ENCODE measurements at places on chromosomes 2 and 18.

GRCh38 chr2:31371691-31372090 is 42.9 kb downstream of the XDH start:
- DNase-seq, result no peak

GRCh38 chr2:37644191-37644590 is 27.3 kb downstream of the CDC42EP3 start:
- no peak for DNase-seq

GRCh38 chr2:204551512-204551863 is 6.2 kb downstream of the PARD3B start:
- DNase-seq, result no peak

GRCh38 chr18:21703241-21703820 is 1.2 kb downstream of the ABHD3 start:
- DNase-seq, result peak; percentile 10

DNA sequence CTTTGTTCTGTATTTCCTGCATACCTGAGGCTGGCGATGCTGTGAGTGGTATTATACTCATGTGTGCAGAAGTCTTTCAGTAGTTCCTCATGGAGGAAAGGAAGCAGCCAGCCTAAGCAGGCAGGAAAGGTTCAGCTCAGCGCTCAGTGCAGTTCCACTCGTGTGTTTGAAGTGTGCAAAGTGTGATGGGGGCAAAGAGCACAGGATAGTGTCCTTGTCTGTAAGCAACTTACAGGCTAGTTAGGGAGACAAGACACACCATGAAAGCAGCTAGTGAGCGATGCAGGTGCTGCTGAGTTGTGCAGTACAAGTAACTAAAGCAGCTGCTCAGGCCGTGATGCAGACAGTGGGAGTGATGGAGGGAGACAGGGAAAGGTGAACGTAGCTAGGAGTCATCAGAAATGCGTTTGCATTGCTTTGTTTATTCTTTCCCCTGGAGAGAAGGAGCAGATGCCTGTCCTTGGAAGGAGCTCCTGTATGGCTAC is 146.2 kb downstream of the LDLRAD4 start:
- no peak for DNase-seq

- no peak for DNase-seq
These were observed 21.5 kb downstream of the MPPE1 start for GRCh38 chr18:11886577-11887110.

DNA sequence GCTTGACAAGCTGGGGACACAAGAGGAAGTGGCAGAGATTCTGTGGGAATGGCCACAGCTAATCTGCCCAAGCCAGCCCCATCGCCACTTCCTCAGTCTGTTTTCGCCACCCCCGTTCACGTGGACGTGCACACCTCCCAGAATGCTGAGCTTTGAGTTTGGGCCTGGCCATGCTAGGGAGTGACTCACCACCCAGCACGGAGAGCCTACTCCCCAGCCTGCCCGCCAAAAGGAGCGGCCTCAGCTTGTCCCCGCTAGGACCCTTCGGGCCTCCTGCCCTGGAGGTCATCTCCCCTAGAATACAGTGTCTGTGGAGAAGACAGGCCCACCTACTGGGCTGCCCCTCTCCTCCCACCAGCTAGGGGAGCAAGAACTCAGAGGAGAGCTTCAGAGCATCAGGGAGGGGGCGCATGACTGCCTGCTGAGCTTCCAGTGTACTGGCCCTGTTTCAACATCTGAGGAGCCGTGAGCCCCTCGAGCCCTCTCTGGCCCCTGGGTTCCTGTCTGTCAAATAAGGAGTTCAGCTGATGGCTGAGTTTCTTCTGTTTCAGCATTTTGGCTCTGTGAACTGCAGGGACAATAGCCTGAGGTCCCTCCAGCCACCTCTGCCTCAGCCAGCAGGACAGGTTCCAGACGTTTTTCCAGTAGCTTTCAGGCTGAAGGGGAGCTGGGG is 5.1 kb downstream of the SLC35F6 start:
- DNase-seq, result no peak

GRCh38 chr2:234861841-234862735 is 89.7 kb upstream of the SH3BP4 start:
- DNase-seq, result no peak

DNA sequence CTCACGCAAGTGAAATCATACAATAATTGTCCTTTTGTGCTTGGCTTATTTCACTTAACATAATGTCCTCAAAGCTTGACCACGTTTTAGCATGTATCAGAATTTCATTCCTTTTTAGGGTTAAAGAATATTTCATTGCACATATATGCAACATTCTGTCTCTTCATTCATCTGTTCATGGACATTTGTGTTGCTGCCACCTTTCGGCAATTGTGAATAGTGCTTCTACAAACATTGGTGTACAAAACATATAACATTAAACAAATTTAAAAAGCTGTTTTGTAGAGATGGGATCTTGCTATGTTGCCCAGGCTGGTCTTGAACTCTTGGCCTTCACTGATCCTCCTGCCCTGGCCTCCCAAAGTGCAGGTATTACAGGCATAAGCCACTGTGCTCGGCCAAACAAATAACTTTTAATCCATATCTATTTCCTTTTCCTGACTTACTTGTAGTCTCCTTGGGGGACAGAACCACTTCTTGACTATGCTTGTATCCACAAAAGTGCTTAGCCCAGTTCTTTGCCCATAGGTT is 209.3 kb downstream of the SLC4A3 start:
- DNase-seq, result no peak

DNA sequence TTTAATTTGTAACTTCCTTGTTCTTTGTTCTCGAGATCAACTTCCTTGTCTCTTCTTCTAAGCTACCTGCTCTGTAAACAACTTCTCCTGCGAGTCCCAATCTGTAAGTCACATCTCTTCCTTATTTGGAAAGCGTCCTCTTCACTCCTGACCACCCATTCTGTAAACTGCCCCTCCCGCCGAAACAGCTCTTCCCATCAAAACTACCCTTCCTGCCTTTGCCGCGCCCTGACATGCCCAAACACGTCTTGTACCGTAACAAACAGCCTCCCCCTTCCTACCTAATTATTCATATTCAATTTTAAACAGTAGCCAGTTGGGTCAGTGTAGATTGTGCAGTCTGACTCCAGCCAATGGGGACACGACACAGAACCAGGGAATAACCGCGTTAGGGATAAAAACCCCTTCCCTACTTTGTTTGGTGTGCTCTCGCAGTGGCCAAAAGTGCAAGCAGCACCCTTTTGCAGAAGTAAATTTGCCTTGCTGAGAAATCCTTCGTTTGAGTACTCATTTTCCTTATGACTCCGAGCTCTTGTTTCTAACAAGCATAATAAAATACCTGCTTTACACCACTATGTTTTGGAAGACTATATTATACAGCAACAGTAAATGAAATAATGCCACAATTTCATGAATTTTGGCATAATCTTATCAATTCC is 39.8 kb downstream of the PIAS2 start:
- DNase-seq, result no peak

DNA sequence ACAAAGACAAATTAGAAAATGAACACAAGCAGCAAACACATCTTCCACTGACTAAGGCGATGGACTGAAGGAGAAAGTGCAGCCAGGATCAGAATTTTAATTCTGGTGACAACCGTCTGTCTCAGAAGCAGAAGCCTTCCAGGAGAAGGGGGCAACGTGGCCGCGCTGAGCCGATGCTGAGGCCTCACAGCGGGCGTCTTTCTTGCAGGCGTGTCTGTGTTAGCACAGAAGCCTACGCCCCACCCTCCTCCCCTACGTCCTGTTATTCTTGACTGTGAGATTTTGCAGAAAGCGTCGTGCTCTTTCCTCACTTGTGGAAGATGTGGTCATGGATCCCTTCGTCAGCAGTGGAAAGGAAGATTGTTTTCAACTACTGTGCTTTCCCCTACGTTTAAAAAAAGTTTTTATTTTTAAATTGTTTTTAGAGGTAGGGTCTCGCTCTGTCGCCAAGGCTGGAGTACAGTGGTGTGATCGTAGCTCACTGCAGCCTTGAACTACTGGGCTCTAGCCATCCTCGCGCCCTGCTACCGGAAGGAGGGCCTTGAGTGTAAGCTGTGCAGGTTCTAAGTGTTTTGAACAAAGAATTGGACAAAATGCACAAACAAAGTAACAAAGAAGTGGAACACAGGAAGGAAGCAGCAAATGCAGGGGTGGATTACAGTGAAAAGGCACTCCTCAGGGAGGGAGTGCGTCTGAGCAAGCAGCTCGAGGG is 422.0 kb downstream of the GALR1 start:
- no peak for DNase-seq

DNA sequence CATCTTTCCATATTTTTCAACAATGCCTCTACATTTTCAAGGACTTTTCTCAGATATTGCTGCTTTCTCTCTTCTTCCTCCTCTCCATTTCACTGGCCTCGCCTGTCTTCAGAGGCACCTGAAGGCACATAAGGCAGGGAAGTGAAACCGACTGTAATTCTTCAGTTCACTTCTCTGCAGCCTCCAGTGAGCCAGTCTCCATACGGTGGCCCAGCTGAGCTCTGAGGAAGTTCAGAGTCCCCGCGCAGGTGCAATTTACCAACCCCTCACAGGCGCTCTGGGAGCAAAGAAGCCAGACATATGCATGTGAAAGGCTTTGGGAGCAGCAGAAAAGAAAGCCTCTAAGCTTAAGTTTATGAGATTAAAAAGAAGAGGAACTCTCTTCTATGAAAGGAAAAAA is 12.4 kb downstream of the KLHL14 start:
- no peak for DNase-seq

GRCh38 chr2:57880967-57881366 is 165.6 kb upstream of the VRK2 start:
- no peak for DNase-seq

DNA sequence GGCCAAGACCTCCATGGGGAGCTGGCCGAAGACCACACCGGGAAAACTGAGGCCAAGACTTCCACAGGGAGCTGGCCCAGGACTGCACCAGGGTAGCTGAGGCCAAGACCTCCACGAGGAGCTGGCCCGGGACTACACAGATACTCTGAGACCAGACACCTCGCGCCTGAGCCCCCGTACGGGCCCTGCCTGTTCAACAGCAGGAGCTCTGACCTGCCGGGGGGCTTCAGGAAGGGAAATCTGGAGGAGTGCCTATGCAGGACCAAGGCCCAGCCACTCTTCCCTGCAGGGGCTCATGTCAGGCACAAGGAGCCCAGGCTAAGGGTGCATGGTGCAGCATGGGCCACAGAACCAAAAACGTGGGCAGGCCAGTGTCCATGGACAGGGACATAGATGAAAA is 151.6 kb downstream of the TMEM18 start:
- no peak for DNase-seq

DNA sequence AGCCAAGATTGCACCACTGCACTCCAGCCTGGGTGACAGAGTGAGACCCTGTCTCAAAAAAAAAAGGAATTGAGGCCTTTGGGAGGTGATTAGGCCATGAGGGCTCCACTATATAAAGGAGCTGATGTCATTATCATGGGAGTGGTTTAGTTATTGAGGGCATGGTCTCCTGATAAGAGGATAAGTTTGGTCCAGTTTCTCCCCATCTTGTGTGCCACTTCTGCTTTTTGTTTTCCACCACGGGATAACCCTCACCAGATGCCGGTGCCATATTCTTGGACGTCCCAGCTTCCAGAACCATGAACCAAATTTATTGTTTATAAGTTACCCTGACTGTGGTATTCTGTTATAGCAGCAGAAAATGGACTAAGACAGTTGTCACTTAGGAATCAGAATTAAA is 125.8 kb downstream of the C1D start:
- DNase-seq, result no peak

DNA sequence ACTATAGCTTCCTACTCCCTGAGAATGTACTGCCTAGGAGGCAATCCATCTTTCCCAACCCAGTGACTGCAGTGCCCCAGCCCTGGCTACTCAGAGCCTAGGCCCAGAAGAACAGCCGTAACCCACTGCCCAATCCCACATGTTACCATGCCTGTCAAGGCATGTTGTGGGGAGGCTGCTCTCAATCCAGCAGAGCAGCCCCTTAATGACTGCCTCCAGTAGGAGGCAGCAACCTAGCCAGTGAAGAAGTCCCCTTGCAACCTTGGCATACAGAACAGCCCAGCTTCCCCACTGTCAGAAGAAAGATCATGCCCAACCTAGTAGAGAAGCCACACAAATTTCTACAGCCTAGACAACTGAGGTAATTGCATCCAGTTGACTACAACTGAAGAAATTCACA is 44.2 kb upstream of the CDH7 start:
- DNase-seq, result no peak

DNA sequence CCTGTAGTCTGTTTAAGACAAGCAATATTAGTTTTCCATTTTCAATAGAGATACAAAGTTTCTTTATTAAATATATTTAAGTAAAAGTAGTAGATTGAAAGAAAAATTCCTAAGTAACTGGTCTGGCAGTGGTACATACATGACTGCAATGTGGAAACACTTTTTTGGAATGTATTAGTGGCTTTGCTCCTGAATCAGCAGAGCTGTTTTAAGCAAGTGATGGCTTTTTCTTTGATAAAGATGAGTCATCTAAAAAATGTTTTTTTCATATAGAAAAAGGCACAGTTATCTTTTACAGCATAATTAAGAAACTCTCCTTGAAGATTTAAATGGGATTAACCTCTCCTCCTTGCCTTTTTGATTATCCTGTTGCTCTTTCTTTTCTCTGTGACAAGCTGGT is 34.9 kb downstream of the KDM3A start:
- DNase-seq, result no peak

GRCh38 chr2:138985881-138986280 is 205.7 kb upstream of the NXPH2 start:
- no peak for DNase-seq

GRCh38 chr2:88709181-88709631 is 17.7 kb downstream of the RPIA start:
- no peak for DNase-seq

DNA sequence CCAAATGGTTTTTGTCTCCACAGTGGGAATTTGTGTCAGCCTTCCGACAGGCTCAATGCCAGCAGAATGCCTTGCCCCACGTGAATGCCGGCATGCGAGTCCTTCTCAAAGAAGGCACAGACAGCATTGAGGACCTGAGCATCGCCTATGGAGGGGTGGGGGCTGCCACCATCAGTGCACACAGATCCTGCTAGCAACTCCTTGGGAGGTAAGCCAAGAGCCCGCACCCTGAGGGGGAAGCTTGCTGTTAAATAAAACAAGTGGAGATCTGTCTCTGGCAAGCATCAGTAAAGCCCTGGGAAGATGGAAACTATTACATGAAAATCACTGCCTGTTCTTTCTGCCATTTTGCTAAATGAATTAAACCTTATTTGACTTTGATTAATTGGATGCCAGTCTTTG is 67.5 kb upstream of the BZW1 start:
- no peak for DNase-seq

- DNase-seq, result no peak
These were observed 307.9 kb downstream of the CLIP4 start for GRCh38 chr2:29423061-29423666.

DNA sequence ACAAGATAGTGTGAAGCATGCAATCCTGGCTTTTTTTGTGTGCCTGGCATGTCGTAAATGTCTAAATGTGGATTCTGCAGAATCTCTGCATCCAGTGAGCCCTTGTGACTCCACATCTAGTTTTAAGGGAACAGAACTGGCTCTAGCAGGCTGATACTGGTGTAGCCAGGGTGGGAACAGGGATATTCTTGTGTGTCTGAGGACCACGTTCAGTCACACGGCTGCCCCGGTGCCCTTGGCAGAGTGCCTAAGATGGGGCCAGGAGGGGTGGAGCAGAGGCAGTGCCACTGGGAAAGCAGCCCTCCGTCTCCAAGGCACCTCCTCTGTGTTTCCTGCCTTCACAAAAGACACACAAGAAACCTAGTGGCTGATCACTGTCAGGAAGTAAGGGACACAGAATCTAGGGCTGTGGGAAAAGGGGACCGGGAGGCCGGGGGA is 91.5 kb upstream of the PARD3B start:
- no peak for DNase-seq

- no peak for DNase-seq
These were observed 131.0 kb upstream of the CTDP1 start for GRCh38 chr18:79548621-79548985.
